ENCODE measurements at places on chromosomes 5 and 9.

DNA sequence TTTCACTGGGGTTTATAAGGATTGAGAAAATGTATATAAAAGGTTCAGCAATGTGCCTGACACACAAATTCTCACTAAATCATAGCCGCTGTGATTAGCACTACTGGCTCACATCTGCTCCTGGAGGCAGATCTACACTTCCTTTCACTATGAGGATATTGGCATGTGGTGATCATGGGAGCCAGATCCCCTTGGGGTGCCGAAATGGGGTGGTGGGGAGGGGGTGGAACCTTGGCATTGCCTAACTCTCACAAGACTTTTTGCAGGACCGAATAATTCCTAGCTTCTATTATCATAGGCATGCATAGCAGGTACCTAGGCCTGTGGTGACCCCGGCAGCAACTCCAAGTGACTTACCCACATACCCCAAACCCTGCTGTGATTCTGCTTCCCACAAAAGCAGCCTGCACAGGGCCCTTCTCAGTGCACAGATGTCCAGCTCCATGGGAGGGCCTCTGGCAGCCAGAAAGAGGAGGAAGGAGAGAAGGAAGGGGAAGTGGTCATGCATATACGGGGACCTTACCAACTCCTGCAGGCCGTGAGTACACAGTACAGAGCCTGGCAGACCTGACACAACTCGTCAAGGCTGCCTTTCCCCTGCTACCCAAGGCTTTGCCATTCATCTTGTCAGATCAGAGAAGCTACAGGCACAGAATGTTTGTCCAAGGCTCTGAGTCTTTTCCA is 61.3 kb upstream of the IQGAP2 start:
- no peak for DNase-seq

DNA sequence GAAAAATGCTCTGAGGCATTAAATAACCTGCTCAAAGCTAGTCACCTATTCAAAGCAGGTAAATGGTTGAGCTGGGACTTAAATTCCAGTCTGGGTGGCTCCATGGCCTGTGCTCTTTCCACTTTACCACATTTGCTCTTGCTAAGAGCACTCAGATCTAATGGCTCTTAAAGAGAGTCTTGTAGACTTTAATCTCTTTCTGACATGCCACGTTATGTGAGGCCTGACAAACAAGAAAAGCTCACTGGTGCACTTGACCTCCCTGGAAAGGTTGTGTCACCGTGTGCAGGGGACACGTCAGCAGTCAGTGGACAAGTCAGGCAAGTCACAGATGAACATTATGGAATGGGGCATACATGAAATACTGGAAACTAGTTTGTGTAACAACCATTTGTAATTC is 129.9 kb upstream of the RPS23 start:
- no peak for DNase-seq

- no peak for DNase-seq
Measured at GRCh38 chr9:125513668-125514413, 193.2 kb downstream of the MAPKAP1 start.

- DNase-seq = no peak
Measured at GRCh38 chr9:133969681-133970580, 22.2 kb downstream of the VAV2 start.

DNA sequence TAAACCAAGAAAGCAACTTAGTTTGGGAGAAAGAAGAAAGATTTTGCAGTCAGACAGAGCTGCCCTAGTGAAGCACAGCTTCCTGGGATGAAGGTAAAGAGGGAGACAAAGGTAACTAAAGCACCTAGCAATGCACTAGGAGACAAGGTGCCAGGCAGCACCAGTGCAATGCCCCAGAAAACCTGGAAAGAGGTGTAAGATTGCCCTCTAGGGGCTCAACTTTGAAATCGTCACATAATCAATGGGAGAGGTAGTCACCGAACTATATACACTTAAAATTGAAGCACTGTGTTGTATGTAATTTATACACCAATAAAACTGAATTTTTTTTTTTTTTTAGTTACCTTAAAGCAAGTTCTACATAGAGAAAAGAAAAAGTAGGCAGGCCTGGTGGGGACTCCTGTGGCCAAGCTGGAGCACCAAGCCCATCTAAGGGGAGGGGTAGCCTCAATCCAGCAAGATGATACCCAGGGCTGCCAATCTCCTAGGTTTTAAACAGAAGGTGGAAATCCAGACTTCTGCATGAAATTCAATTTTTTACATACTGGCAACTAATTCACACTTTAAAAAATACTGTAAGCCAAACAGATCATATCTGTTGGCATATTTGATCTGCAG is 48.2 kb downstream of the CDK5RAP2 start:
- DNase-seq = no peak

- DNase-seq = no peak
Measured at GRCh38 chr5:5278815-5279381, 138.8 kb downstream of the ADAMTS16 start.

DNA sequence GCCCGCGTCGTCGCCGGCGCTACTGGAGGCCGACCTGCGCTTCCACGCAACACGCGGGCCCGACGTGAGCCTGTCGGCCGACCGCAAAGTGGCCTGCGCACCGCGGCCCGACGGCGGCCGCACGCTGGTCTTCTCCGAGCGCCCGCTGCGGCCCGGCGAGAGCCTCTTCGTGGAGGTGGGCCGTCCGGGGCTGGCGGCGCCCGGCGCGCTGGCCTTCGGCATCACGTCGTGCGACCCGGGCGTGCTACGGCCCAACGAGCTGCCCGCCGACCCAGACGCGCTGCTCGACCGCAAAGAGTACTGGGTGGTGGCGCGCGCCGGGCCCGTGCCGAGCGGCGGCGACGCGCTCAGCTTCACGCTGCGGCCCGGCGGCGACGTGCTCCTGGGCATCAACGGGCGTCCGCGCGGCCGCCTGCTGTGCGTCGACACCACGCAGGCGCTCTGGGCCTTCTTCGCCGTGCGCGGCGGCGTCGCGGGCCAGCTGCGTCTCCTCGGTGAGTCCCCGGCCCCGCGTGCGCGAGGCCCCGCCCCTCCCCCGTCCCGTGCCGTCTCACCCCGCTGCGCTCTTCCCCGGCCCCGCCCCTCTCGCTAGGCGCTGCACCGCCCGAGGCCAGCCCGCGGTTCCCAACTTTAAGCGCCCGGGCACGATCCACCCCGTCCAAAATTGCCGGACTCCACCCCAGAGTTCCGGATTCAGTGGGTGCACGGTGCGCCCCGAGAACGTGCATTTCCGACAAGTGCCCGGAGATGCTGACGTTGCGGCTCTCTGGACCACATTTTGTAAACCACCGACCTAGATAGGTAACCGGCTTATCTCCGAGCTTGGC is 42.8 kb downstream of the NEURL1B start:
- DNase-seq = no peak

- DNase-seq = no peak
Measured at GRCh38 chr5:9046756-9047481, 499.0 kb downstream of the SEMA5A start.

GRCh38 chr5:134119720-134120119 is 5.2 kb downstream of the TCF7 start:
- DNase-seq = no peak

DNA sequence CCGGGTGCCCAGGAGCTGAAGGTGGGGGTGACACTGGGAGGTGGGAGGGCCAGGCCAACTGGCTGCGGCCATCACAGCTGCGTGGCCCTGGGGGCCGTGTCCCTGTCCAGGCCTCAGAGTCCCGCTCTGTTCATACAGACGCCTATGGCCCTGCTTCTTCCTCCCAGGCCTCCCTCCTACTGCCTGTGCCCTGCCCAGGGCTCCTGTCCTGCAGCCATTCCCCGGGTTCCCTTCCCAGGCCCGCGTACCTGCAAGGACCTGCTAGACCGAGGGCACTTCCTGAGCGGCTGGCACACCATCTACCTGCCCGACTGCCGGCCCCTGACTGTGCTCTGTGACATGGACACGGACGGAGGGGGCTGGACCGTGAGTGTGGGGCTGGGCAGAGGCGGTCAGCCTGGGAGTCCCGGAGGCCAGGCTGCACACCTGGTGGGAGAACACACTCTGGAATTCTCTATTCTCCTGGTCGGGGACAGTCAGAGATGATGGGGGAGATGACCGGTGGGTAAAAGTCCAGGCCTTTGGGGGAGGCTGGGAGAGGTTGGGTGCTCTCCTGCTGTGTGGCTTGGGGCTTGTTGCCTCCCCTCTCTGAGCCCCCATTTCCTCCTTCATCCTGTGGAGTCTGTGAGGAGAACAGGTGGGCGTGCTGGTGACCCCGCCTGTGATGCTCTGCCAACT is 4.5 kb downstream of the FCN2 start:
- DNase-seq = no peak

DNA sequence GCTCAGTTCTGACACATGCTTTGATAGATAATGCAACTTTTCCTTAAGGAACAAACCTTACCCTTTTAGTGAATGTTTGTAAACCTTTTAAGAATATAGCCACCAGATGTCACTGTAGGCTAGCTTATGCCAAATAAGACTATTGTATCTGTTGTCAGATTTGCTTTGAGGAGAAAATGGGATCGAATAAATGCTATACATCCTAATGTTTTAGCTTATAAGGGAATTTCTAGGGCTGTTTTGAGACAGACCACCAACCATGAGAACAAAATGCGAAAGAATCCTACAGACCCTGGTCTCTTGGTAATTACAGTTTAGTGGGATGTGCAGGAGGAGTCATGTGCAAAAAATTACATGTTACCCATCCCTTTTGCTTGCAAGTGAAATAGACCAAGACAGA is 127.6 kb upstream of the NMUR2 start:
- DNase-seq = no peak

DNA sequence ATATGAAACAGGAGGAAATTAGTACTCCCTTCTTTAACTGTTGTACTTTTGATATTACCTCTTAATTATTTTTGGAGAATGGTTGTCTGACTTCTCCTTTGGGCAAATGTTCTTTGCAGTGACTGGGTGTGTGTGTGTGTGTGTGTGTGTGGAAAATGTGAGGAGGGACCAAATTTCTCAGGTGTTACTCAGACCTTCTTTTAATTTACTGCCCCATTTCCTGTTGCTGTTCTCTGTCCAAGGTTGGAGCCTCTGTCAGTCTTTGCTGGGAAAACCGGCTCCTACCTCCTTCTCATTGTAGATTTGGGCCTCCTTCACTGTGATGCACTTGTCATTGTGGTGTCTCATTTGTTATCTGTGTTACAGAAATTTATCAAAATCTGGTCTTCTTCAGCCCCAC is 68.4 kb downstream of the PBX3 start:
- no peak for DNase-seq

DNA sequence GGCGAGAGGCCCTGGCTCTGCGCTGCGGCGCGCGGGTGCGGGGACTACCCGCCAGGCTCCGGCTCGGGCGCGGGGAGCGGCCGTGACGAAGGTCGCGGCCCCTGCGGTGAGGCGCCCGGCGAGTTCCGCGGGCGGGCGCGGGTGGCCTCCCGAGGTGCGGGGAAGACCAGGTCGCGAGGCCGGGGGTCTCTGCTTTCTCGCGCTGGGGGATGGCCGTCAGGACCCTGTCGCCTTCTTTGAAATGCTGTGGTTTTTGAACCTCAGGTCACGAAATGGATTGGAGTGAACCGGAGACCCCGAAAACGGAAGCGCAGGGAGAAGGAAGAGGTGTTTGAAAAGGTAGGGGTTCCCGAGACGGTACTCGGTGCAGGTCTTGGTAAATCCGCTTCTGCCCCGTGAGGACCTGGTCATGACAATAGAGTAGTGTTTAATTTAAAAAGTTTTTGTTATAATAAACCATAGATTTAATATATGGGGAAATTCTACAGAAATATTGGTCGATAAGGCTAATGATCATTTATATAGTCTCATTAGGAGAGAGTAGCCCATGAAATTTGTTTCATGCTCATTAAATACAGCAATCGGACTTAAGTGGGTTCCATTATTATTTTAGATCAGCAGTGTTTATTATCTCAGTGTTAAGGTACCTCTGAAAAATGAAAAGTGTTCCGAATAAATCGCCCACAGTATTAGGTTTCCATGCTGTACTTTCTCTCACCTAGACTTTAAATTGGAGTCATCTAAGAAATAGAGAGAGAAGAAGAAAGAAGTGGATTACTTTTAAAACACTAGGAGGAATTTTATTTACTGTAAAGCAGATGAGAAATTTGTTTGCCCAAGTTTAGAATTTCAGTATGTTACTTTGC is 279.0 kb downstream of the AOPEP start:
- no peak for DNase-seq

DNA sequence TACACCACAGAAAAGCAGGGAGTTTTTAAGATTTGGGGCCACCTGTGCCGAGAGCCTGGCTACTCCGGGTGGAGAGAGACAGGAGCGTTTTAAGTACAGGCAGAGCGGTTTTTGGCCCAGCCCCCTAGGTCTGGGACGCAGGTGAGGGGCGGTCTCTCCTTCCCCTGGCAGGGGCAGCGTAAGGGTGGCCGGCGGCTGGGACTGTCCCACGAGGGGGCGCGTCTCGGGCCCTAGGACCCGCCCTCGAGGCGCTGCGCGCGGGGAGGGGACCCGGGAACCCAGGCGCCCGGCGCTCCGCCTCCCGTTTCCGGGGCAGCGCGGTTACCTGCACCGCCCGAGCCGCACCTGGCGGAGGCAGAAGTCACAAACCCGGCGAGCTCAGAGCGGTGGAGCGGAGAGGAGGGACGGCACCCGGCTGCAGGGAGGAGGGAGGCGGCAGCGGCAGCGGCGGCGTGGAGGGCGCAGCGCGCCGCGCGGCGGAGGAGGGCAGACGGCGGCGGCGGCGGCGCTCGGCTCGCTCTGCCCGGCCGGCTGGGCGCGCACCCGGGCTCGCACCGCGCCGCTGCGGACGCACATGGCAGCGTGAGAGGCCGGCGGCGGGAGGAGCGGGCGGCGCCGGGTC is at the start of gene WWC1:
WWC1 (plus strand) TSS at position 304 of the 622 bp plus-strand sequence. CDS start 508 bp downstream, outside the sequence.
- DNase-seq = no peak

- DNase-seq = no peak
Measured at GRCh38 chr5:142420561-142421227, 95.9 kb upstream of the SPRY4 start.

DNA sequence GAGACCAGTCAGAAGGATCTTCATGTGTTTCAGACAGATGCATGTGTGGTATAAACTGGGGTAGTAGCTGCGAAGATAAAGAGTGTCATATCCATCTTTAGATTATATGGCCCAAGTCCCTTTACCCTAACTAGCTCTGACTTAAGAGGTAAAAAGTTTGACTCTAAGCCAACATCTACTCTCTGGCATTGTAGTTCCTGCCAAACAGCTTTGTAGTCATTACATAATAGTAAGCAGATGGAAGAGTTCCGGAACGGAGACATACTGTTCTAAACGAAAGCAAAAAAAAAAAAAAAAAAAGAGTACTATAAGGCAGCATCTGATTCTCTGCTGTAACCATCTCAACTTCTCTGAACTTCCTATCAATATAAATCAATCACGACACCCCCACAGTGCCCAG is 48.8 kb downstream of the CEMIP2 start:
- DNase-seq = no peak

DNA sequence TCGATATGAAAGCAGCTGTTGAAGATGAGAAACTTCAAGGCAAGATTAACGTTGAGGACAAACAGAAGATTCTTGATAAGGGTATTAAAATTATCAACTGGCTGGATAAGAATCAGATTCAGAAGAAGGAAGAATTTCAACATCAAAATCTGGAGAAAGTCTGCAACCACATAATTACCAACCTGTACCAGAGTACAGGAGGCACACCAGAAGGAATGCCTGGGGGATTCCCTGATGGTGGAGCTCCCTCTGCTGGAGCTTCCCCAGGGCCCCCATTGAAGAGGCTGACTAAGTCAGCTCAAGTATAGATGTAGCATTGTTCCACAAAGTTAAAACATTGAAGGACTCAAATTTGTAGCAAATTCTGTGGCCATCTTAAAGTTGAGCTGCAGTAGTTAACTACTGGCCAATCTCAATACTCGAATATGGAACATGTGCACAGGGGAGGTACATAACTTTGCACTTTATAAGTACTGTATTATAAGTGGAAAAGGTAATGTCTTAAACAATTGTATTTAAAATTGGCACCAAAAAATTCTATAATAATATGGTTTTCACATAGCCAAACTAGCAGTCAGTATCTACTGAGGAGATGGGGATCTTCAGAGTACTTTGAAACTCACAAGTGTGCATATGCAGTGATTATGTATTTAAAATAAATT is 237.5 kb downstream of the CHSY3 start:
- no peak for DNase-seq
